ENCODE measurements at places on chromosomes 4 and X.

GRCh38 chr4:145279122-145279960 is 99.0 kb upstream of the OTUD4 start:
- DNase-seq = peak; percentile 74

- DNase-seq = peak; percentile 27
These were observed 12.7 kb downstream of the TKTL1 start for GRCh38 chrX:154308108-154308946.

DNA sequence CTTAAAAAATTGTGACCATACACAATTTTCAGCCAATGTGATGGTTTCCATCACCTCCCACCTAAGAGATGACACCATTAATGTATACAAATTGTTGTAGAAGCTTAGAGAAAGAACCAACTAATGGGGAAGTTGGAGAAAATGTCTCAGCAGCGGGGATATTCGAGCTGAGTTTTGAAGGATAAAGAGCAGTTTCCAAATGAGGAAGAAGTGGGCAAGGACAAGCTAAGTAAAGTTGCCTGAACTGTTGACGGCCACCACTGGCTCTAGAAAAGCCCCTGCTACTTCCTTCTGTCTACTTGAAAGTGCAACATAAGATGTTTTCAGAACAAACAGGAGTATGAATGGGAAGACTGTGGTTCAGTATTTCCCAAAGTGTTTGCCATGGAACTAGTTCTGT is 92.0 kb downstream of the CHRNA9 start:
- no peak for DNase-seq

DNA sequence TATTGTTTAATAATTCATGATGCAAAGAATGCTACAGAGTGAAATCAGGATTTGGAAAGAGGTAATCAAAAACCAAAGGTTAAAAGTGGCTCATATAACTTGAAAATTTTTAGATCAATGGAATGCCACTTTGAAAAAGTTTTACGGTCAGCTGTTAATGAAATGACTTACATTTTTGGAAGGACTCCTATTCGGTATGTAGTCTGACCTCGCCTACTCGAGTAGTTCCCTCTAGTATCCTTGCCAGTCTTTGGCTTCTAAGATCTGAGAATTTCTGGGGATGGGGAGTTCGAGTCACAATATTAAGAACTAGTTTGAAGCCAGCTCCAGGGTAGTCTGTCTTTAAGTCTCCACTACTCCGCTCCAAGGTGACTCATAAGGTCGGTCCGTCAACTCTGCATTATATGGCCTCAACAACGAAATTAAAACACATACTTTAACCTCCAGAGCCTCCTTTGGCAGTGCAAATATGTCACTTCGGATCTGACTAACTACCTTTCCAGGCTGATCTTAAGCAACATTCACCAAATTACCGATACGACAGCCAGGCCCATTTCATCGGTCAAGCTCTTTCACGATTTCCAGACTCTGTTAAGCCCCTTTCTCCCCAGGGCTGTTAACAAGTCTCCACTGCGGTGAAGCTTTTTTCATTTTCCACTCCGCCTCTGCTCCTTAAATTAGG is 733 bp upstream of the NAA15 start:
- no peak for DNase-seq

- no peak for DNase-seq
These were observed 36.7 kb downstream of the HMGB3 start for GRCh38 chrX:151019856-151020255.

GRCh38 chrX:13502590-13502989 is 66.8 kb upstream of the EGFL6 start:
- DNase-seq = no peak

Data from SJSA1 (cell line).